Activated CD4-positive, alpha-beta T cell treated with anti-CD3 and anti-CD28 coated beads for 4 hours (primary cell): ENCODE measurements at places on chromosomes 2 and 18.

DNA sequence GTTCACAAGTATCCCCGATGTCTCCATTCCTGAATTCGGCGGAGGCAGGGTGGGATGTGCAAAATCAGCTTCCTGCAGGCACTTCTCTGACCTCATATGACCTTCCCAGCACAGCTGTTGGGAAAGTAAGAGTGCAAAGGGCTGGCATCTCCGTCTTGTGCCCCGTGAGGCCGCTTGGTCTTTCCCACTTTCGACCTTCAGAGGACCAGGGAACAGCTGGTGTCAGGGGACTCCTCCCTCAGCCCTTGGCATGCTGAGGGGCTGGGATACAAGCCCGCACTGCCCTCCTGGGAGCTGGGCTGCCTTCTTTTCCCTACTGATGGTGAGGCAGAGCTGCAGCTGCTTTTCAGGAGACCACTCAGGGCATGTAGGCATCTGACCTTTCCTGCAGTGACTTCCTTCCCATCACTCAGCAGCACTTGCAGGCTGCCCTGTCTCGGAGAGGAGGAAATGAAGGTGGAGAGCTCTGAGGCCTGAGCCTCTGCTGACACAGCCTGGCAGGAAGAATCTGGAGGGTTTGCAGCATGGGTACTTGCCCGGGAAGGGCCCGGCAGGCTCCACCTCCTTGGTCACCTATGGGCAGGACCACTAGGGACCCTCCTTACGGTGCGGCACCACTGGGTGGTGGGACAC is 277.2 kb upstream of the HS6ST1 start:
- no peak for DNase-seq

- no peak for DNase-seq
Measured at GRCh38 chr18:53739700-53740099, 484.8 kb downstream of the MBD2 start.

DNA sequence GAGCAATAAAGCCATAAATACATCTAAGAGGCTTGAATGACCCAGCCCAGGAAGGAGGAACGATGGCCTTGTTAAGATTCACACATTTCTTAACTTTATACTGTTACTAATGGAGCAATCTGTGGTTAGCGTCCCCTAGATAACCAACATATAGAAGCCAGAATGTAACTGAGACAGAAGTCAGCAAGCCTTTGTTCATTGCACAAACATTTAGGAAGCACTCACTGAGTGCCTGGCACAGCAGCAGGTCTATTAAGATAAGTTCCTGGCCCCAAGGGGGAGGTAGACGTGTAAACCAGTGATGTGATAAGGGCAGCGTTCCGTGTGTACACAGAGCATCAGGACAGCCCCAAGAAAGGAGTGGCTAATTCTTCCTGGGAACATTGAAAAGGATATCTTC is 63.6 kb upstream of the ATL2 start:
- DNase-seq = no peak

DNA sequence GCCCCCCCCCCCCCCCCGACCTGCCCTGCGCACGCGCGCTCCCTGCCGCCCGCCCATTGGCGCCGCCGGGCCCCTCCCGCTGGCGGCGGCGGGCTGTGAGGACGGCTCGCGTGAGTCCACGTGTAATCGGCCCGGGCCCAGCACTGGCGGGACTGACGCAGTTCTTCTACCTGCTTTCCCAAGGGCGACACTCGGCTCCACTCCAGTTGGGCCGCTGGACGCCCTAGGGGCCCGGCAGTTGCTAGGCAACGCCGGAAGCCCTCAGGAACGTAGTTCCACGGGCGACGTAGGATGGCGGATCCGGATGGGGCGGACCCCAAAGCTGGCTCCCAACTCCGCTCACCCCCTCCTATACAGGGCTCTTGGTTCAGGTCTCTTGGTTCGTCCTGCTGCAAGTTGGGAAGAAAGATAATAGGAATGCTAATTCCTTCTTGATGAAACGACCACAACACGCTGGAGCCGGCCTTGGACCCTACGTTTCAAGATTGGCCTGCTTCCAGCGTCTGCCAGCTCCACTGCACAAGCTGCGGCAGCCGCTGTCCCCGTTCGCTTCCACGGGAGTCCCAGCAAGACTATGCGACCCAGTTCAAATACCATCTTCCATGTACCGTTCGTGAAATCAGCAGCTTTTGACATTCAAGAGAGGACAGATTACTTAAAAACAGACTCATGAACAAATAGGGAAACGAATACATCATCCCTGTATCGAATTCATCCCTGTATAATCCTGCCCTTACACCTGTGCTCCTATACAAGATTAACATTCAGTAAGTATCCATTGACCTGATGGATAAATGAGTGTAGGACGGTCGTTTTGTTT is 415 bp upstream of the MCFD2 start:
- peak; percentile 79 for DNase-seq

DNA sequence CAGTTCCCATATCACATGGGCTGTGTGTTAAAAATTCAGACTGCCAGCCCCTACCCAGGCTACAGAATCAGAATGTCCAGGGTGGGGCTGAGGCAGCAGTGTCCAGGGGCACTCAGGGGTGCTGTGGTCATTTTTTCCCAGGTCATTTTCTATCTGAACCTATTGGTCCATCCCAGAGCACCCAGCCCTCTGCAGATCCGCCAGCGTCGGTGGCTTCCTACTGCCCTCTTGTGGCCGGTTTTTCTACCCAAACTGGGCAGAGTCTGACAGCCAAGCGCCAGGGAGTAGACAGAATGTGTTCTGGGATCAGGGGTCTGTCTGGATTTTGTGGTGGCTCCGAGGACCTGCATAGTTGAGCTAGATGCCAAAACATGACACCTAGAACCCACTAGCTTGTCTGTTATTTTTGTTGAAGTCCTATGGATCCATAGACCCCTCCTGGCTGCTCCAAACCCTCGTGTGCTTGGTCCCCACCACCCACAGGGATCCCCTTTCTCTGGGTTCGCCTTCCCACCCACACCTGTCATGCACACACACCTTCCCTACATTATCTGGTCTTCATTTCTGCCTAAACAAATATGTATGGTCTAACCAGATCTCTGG is 34.1 kb upstream of the RMDN2 start:
- DNase-seq = peak; percentile 52

DNA sequence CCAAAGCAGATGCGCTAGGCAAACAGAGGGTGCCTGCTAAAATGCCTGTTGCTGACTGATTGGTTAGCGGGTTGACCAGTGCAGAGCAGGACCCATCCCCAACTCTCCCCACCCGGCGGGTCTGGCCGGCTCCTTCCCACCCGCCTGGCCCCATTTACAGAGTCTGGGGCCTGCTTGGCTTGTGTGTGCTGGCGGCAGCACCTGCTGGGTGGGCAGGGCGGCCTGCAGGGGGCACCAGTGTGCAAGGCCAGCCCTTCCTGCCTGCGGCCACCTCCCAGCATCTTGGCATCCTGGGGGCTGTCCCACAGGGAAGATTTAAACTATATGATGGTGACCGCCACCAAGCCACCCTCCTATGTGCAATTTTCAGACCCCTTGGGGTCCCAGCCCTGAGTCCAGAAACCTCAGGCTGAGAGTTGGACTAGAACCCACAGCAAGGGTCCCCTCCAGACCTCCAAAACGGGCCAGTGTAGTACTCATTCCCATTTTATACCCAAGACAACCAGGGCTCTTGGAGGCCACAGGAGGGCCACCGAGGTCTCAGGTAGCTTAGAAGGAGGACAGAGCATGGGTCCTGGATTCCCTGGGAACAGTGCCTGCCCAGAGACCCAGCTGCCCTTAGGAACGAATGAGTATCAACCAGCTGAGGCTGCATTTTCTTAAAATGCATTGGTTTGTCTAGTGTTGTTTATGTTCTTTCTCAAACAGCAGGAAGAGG is 173.6 kb downstream of the SMAD7 start:
- peak; percentile 63 for DNase-seq

GRCh38 chr2:25251422-25252273 is 83.3 kb upstream of the POMC start:
- peak; percentile 31 for DNase-seq

GRCh38 chr18:26456070-26456491 is 92.3 kb downstream of the KCTD1 start:
- no peak for DNase-seq

GRCh38 chr2:10091182-10091888 is 11.1 kb upstream of the CYS1 start:
- peak; percentile 9 for DNase-seq

- no peak for DNase-seq
Measured at GRCh38 chr2:221478485-221478863, 93.6 kb downstream of the EPHA4 start.

DNA sequence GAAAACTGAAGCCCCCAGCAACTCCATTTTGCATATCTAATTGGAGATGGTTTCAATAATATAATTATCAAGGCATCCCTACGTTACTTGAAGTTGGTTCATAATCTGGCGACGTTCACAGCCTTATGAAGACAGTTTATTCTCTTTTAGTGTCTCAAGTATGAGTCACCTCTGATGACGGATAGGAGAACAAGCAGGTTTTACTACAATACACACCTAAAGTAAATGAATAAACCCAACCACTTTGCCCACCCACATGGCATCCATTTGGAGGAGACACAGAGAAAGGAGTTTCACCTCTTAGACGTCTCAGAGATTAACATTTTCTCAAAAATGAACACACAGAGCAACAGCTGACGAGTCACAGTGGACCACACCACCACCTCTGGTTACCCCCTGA is 40.8 kb downstream of the BCL11A start:
- no peak for DNase-seq

- DNase-seq = no peak
Measured at GRCh38 chr2:200687922-200688920, 102.4 kb downstream of the AOX1 start.

DNA sequence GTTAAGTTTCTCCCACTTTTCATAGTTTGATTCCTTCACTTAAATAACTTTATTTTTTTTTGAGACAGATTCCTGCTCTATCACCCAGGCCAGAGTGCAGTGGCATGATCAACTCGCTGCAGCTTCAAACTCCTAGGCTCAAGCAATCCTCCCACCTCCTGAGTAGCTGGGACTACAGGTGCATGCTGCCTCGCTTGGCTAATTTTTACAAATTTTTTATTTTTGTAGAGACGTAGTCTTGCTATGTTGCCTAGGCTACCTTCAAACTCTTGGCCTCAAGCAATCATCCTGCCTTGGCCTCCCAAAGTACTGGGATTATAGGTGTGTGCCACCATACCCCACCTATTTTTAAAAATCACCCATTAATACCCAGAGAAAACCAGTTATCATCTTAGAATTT is 14.2 kb upstream of the WIPF1 start:
- no peak for DNase-seq

DNA sequence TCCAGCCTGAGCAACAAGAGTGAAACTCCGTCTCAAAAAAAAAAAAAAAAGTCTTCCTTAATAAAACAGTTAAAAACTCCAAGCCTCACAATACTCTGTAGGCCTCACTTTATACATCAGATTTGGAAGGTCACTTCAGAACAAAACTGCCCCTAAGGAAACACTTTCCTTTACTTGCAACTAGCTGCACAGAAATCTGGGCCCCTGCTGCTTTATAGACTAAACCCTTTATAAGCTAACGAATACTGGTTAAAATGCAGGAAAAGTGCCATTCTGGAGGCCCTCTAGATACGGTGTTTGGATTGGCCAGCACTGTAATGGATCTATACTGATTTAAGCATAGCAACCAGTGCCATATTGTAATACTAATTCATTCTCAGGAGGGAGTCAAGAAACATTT is 1.5 kb downstream of the ABHD1 start:
- DNase-seq = no peak

DNA sequence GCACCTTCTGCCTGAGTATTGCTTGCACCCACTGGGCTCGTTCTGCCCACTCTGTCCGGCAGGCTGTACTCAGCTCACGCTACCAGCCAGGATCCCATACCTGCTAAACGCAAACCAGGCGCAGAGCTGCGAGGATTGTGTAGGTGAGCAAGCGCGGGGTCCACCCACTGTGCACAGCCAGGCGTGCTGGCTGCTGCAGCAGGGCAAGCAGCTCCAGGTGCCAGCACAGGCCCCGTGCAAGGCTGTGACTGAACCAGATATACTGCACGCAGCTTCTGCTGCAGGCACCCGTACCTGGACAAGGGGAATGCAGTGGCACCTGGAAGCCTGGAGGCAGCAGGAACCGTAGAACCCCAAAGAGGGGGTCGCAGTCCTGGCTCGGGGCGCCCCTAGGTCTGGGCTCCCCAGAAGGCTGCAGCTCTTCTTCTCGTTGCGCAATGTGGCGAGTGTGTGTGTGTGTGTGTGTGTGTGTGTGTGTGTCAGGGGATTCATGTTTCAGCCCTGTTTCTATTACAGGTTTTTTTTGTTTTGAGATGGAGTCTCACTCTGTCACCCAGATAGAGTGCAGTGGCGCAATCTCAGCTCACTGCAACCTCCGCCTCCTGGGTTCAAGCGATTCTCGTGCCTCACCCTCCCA is 46.1 kb upstream of the RAB1A start:
- no peak for DNase-seq

- no peak for DNase-seq
Measured at GRCh38 chr2:120572226-120572625, 163.4 kb upstream of the GLI2 start.

GRCh38 chr2:182730486-182730885 is 14.4 kb downstream of the DNAJC10 start:
- no peak for DNase-seq

DNA sequence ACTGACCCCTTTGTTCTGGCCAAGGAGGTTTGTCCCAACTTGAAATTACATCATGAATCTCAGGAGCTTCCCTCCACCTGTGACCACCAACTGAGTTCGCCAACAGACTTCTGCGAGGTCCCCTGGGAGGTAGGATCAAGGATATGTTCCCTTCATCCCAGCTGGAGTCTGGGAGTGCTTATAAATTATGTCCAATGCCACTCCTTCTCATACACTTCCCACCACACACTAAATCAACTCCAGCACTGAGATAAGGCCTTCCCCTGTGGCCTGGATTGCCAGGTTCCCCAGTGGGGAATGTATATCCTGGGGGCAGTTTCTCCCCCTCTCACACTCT is 99.2 kb downstream of the RND3 start:
- DNase-seq = no peak

DNA sequence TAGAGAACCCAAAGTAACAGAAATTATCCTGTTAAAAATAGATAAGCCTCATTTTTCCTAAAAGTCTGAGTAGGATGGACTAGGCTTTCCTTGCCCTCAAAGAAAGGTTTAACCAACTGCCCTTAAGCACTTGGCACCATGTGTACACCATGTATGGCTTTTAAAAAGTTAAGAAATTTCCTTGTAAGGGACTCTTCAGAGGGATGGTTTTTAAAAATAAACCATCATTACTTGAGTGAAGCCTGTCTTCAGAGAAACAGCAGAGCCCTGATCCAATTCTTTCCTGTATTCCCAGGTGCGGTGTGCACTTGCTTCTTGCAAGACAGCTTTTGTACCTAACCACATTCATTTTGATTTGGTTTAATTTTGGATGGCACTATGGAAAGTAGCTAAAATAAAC is 1.1 kb upstream of the NEMP2 start:
- DNase-seq = no peak

DNA sequence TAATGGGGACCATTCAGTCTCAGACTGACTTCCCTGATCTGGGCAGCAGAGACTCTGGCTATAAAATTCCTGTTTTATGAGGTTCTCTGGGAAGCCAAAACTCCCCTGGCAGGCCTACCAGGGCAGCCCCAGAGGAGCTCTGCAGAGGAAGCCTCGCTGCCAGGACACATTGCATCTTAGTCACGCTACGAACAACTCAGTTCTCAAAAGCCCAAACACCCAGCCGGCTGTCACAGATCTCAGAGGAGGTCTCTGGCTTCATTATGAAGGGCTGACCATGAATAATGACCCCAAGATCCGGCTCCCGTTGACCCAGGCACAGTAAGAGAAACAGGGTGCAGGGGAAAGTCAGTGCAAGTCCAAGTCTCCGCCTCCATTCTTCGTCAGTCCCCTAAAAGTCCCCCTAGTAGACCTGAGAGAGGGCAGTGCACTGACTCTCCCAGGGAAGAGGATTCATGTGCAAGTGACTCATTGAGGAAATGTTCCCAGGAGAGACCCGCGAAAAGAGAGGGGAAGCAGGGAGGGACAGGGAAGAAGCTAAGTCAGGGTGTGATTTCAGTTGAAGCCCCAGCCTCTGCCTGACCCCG is 212.3 kb downstream of the CYP26B1 start:
- DNase-seq = no peak
